ENCODE measurements at places on chromosomes 13 and 19.

DNA sequence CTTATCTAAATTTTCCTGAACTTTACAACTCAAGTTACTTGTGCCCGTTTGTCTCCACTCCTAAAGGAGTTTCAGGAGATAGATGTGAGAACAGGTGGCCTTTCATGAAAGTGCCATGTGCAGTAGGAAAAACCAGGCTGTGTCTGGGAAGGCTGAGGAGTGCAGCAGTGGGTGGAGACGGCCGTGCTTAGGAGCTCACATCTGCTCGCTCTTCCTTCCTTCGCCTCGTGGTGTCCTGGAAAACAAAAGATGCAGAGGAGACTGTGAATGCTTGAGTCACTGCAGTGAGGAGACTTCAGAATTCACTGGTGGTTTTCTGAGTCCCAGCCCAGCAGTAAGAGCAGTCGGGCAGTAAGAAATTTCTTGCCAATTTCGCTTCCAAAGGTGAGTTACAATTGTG is 138.4 kb upstream of the RNF113B start:
- DNase-seq: no peak

DNA sequence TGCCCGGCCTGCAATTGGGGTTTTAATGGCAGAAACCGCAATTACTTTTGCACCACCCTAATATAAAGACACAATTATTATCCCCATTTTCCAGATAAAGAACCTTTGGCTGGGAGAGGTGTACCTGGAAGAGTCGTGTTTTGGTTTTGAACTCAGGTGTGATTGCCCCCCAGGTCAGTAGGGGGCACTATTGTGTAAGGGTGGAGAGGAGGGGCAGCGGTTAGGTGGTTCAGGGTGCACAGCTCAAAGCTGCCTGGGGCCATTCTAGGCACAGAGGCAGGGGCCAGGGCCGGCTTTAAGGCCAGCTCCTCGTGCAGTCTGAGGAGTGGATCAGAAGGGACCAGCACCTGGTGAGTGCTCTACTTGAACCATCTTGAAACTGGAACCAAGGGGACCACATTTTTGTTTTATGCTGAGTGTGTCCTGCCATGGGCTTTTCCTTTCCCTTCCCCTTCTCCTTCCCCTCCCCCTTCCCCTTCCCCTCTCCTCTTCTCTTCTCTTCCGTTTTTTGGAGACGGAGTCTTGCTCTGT is 5.8 kb upstream of the FCGRT start:
- DNase-seq: no peak

- no peak for DNase-seq
These were observed 107.6 kb upstream of the RXFP2 start for GRCh38 chr13:31631746-31632145.

GRCh38 chr19:14659874-14660489 is 14.7 kb downstream of the ADGRE3 start:
- DNase-seq: no peak

DNA sequence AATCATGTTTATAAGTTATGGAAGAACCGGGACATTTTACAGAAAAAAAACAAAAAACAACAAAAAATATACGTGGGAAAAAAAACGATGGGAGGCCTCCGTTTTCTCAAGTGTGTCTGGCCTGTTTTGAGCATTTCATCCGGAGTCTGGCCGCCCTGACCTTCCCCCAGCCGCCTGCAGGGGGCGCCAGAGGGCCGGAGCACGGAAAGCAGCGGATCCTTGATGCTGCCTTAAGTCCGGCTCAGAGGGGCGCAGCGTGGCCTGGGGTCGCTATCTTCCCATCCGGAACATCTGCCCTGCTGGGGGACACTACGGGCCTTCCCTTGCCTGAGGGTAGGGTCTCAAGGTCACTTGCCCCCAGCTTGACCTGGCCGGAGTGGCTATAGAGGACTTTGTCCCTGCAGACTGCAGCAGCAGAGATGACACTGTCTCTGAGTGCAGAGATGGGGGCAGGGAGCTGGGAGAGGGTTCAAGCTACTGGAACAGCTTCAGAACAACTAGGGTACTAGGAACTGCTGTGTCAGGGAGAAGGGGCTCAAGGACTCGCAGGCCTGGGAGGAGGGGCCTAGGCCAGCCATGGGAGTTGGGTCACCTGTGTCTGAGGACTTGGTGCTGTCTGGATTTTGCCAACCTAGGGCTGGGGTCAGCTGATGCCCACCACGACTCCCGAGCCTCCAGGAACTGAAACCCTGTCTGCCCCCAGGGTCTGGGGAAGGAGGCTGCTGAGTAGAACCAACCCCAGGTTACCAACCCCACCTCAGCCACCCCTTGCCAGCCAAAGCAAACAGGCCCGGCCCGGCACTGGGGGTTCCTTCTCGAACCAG is 1.8 kb upstream of the APOE start:
- DNase-seq: no peak

DNA sequence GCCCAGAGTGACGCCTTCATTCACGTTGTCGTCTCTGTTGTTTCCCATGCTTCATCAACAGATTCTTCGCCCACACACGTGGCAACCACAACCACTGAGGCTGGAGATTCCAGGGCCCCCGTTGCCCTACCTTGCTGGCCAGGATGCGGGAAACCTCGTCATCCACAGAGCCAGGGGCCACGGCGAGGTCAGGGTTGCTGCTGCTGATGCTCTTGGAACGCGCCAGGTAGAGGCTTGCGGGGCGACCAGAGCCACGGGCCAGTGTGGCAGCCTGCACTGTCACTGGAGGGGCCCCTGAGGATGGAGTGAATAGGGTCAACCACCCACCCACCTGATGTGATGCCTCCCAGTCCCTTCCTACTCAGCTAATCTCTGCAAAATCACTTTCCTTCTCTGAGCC is 6.3 kb upstream of the ANGPTL8 start:
- DNase-seq: no peak

GRCh38 chr13:24134231-24134630 is 26.3 kb upstream of the SPATA13 start:
- DNase-seq: no peak

- no peak for DNase-seq
These were observed 7.6 kb downstream of the SIGLECL1 start for GRCh38 chr19:51258165-51259160.

- no peak for DNase-seq
These were observed 9.5 kb downstream of the POU4F1 start for GRCh38 chr13:78593652-78594455.

DNA sequence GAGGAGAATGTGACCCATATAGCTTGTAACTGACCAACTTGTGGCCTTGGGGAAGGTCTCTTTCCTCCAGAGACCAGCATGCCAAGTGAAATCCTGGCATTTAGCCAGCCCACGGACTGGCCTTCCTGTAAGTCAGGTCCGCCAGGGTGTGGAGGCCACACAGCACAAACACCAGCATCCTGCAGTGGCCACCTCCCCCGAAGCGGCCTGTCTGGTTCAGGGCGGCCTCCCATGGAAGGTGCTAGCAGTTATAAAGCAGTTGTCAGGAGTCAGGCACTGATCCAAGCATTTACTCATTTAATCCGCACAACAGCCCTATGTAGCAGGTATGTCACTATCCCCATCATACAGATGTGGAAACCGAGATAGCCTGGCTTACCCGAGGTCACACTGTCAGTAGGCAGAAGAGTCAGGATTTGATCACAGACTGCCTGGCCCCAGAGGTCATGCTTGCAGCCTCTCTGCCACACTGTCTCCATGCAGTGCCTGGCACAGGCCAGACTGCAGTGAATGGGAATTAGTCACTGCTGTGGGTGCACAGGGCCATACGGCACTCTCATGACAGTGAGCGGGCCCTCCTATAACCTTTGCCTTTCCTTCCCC is 36.7 kb downstream of the CAPN12 start:
- no peak for DNase-seq

DNA sequence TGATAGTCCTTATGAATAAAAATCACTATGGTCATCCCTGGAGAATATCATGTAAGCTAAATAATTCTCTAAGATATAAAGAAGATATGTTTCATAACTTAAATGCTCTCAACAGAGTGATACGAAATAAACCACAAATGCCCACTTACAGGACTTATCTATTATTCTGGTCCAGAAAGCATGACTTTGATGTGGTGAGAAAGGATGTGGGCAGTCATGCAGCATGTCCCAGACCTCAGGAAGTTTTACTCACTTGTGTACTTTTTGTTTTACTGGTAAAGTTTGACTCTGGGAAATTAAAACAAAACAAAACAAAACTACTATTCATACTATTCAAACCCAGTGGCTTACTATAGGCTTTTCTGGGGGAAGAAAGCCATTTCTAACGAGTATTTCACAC is 483.2 kb upstream of the SLITRK6 start:
- peak; percentile 57 for DNase-seq

DNA sequence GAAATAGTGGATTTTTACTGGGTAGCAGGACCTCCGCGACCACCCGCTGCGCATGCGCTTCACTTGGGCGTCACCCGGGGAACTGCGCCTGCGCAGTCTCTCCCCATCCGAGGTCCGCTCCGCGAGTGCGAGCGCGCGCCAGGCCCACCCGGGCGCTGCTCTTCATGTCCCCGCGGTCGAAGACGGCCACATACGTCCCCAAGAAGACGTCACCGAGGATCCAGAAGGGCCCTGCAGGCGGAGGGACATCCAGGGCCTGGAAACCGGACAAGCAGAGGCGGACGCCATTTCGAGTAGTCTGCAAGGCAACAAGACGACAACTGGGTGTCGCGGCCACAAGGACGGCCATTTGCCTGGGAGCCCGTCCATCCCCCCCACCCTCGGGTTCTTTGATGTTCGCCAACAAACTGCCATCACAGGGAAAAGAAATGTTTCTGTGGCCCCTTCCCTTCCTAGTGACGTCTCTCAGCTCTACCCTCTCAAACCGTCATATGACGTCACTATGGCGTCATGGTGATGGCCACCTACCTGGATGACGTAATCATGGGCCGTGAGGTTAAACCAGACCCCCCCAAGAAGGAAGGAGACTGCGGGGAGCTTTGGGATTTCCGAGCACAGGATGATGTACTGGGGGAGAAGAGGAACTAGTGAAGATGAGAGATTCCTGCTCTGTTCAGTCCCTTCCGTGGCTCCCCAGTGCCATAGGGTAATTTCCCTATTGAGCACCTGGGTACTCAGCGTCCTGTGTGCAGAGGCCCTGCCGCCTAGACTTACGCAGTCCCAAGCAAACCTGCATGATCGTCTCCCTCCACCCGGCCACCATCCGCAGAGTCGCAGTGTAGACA is 6.7 kb downstream of the NAPSA start:
- no peak for DNase-seq

DNA sequence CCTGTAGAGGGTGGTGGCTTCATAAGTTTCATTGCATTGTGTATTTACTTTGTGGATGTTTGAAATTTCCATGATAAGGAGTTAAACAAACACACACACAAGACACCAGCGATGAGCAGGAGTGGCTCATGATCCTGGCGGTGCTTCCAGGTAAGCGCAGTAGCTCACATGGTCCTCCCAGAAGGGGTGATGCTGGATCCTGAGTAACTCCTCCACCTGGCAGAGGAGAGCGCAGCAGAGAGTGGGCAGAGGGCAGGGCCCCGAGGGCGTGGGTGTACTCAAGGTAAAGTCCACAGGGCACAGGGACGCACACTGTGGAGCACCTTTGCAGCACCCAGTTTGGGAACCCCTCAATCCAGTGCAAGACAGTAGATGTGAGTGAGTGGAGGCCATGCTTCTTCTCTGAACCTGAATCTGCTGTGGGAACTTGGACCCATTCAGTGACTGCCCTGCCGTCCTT is 54.0 kb downstream of the RFX2 start:
- DNase-seq: no peak

- no peak for DNase-seq
These were observed 365 bp downstream of the PPP6R1 start for GRCh38 chr19:55258476-55258827.

GRCh38 chr13:100734194-100734720 is 59.7 kb upstream of the TMTC4 start:
- no peak for DNase-seq

DNA sequence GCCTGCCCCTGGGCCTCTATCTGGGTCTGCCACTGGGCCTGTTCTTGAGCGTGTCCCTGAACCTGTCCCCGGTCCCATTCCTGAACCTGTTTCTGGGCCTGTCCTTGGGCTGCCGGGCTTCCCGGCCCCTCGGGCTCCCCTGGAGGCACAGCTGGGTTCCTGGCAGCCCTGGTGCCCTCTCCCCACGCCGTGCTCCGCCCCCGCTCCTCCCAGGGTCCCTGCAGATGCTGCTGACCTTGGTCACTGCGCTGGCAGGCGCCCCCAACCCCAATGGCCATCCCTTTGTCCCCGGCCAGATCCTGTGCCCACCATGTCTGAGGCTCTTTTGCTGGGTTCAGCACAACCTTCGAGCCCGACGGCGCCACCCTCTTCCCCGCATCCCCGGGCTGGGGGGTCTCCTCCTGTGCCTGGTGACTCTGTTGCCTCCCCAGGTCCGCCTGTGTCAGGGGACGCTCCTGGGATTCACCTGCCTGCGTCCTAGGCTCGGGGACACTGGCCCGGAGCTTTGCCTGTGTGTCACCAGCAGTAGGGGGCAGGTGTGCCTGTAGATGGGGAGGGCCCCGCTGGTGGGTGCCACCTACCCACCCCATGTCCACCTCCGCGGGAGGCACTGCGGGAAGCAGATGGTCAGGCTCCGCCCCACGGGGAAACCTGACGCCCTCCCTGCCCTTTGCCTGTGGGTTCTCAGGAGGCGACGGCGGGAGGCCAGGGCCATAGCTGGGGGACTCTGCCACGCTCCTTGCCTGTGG is 41.0 kb upstream of the GRTP1 start:
- no peak for DNase-seq

GRCh38 chr13:48600374-48601364 is 53.1 kb upstream of the CYSLTR2 start:
- DNase-seq: peak; percentile 59

DNA sequence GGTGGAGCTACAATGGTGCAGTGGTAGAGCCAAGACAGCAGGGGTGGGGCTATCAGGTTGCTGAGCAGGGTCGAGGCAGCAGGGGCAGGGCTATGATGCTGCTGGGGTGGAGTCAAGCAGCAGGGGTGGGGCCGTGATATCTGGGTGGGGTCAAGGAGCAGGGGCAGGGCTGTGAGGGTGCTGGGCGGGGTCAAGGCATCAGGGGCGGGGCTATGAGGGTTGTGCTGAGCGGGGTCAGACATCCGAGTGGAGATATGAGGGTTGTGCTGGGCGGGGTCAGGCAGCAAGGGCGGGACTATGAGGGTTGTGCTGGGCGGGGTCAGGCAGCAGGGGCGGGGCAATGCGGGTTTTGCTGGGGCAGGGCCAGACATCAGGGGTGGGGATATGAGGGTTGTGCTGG is 14.7 kb downstream of the HCN2 start:
- DNase-seq: no peak

- no peak for DNase-seq
These were observed 187.2 kb upstream of the SOX1 start for GRCh38 chr13:111879719-111880118.

DNA sequence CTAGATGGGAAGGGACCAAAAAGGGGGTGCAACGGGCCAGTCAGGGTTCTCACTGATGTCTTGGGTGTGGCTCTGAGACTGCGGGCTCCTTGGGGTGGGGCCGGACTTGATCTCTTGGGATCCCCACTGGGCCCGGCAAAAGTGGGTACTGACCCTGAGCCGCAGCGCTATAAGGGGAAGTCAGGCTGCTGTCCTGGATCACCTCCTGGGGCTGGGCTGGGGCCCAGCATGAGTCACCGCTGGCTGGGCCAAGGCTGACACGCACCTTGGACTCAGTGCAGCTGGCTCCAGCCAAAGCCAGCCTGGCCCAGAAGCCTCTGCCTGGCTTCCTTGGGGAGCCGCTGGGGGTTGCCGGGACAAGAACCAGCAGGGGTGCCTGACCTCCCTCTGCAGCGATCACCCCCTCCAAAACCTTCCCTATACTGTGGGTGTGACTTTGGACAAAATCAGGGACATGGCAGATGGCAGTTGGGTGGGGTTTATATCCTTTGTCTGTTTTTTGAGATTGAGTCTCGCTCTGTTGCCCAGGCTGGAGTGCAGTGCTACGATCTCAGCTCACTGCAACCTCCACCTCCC is 617 bp upstream of the IQCN start:
- no peak for DNase-seq

- DNase-seq: no peak
These were observed 250.5 kb downstream of the TDRD3 start for GRCh38 chr13:60647547-60647946.

GRCh38 chr13:55084630-55085029 is 2056.0 kb downstream of the OLFM4 start:
- DNase-seq: no peak
